ENCODE measurements at places on chromosomes 6 and 20. TPM values are rescaled to one million over a fixed set of nuclear protein-coding genes. Genes with fewer than 3 reads are reported as not detected.

DNA sequence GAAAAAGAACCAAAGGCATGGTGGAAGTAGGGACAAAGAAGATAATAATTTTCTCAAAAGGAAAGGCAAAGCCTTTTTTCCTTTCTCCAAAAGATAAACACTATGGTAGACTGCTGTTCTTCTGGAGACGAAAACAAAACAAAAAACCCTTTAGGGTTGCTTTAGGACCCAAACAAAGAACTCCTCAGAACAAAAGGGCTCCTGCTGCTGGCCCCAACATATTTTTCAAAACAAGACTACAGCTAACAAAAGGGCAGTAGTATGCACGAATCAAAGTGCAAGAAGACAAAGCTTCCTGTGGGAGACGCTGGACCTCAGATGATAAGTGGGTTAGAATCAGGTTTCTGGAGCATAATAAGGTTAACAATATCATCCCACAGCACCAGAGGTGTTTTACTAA, 15.8 kb downstream of the NCOA5 start:
- peaks cover 8% of the 10 kb centered on the region for H3K4me1 ChIP-seq
- no peaks in the 10 kb centered on the region for H3K27me3 ChIP-seq
- no peak overlapping the region for H3K4me3 ChIP-seq
- no peaks in the 10 kb centered on the region for H3K36me3 ChIP-seq
- H3K27ac ChIP-seq = no peak overlapping the region

DNA sequence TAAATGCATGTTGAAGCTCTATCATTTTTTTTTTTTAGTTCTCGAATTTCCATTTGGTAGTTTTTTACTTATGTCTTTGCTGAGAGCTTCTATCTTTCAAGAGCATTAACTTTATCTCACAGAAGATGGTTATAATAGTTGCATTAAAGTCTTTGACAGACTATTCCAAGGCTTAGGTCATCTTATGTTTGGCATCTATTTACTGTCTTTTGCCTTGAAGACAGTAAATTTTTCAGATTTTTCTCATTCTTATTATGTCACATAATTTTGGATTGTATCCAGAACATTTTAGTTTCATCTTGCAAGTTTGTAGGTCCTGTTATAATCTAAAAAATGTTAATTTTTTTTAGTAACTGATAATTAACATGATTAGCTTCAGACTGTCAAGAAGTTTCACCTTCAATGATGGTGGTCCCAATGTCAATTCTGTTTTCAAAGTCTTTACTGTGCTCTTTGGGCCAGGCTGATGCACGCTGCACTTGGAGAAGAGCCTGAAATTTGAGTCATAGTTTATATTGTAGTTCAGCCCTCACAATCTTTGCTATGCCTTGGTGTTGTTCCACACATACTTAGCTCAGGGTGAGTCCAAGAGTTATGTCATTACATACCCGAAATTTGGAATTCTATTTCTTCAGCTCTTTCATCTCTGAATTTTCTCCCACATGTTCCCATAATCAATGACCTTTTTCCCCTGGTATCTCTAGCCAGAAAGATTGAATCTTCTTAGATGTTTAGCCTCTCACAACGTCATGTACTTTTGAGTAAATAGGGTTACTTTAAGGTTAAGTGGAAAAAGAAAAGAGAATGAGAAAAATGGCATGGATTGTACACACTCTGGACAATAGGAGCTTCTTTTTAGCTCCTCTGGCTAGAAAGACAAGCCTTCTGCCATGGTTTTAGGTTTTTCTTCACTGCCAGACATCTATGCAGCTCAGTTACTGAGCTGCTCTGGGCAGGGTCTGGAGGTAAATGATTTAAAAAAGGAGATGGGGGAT, 110.3 kb upstream of the BTBD3 start:
- no peak overlapping the region for H3K4me3 ChIP-seq
- no peaks in the 10 kb centered on the region for H3K4me1 ChIP-seq
- H3K27ac ChIP-seq = no peak overlapping the region
- no peaks in the 10 kb centered on the region for H3K27me3 ChIP-seq

- H3K36me3 ChIP-seq = no peaks in the 10 kb centered on the region
- H3K4me1 ChIP-seq = no peaks in the 10 kb centered on the region
- no peak overlapping the region for H3K4me3 ChIP-seq
- no peaks in the 10 kb centered on the region for H3K27me3 ChIP-seq
- H3K27ac ChIP-seq = no peak overlapping the region
Measured at GRCh38 chr6:92069781-92070180, 1349.6 kb downstream of the EPHA7 start.

DNA sequence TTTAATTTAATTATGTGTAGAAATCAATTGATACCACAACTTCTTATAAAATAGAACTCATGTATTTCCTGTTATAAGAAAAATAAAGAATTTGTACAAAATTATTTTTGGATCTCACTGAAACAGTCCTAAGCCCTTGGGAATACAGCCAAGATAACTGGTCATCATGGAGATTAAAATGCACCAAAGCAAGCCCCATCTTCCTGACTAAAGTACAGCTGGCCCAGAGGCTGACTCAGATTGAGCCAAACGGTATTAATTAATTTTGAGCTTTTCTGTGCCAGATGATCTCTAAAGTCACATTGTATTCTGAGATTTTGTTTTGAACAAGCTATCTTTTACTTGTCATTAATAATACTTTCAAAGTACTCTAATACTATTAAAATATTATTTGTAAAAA, 978.5 kb downstream of the TBC1D32 start:
- H3K36me3 ChIP-seq = no peaks in the 10 kb centered on the region
- DNase-seq = no peak
- H3K4me3 ChIP-seq = no peak overlapping the region
- H3K27ac ChIP-seq = no peak overlapping the region
- H3K27me3 ChIP-seq = no peaks in the 10 kb centered on the region
- H3K4me1 ChIP-seq = no peaks in the 10 kb centered on the region

DNA sequence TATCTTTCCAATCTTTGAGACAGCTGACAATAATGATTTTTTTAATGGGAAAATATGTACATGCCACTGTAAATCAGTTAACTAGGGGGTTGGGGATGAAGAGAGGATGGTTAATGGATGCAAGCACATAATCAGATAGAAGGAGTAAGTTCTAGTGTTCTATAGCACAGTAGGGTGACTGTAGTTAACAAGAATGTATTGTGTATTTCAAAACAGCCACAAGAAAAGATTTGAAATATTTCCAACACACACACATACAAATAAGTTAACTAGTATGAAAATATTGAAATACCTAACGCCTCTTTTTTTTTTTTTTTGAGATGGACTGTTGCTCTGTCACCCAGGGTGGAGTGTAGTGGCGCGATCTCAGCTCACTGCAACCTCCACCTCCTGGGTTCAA, 153.4 kb upstream of the SALL4 start:
- no peak overlapping the region for H3K27ac ChIP-seq
- no peaks in the 10 kb centered on the region for H3K27me3 ChIP-seq
- no peak for DNase-seq
- no peak overlapping the region for H3K4me3 ChIP-seq

- no peak overlapping the region for H3K27ac ChIP-seq
- no peak for DNase-seq
- H3K4me3 ChIP-seq = no peak overlapping the region
- H3K36me3 ChIP-seq = no peaks in the 10 kb centered on the region
Measured at GRCh38 chr6:49892280-49892679, 25.9 kb upstream of the CRISP1 start.

DNA sequence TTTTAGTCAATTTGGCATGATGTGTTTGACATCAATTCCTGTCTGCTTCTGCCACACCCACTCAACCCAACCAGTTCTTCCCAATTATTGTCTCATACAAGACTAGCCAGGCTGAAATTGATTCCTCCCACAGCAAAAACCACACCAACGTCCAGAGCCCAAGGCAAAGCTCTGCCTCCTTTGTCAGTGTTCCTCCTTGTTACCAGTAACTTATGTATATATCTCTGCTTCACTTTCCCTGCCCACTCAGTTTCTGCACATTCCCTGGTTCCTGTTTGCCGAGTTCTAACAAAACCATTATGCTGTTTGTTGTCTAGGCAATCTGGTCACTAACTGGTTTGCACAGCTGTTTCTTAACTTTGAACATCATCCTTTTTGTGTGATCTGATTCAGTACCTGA, 547.9 kb upstream of the PTCHD4 start:
- no peak overlapping the region for H3K27ac ChIP-seq
- H3K27me3 ChIP-seq = no peaks in the 10 kb centered on the region
- no peaks in the 10 kb centered on the region for H3K4me1 ChIP-seq
- H3K36me3 ChIP-seq = no peaks in the 10 kb centered on the region
- no peak overlapping the region for H3K4me3 ChIP-seq
- DNase-seq = no peak

DNA sequence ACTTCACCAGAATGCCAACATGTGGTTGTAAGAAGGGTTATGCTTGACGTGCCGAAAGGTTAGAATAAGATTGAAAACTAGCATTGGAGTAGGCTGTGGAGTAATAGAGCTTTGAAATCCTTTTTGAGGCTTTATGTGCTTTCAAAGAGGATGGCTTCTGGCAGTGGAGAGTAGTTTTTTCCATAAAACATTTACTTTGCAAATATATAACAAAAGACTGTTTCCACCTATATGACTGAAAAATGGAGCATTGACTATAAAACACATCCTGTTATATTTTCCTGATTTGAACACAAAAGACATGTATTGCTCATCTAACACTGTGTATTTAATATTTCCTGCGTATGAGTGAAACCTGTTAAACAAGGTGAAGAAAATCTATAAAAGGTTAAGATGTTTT, 38.8 kb downstream of the ZFAND3 start:
- no peak overlapping the region for H3K27ac ChIP-seq
- no peak overlapping the region for H3K4me3 ChIP-seq
- peaks cover 3% of the 10 kb centered on the region for H3K4me1 ChIP-seq
- H3K27me3 ChIP-seq = no peaks in the 10 kb centered on the region
- H3K36me3 ChIP-seq = no peaks in the 10 kb centered on the region

GRCh38 chr6:166360243-166361076, 18.1 kb upstream of the SFT2D1 start:
- H3K36me3 ChIP-seq = no peaks in the 10 kb centered on the region
- no peaks in the 10 kb centered on the region for H3K4me1 ChIP-seq
- no peak overlapping the region for H3K27ac ChIP-seq
- DNase-seq = no peak
- no peak overlapping the region for H3K4me3 ChIP-seq

Gene TBXT
- total RNA-seq = not detected

Gene MPIG6B
- total RNA-seq = not detected

Gene FHL5
- 25.3 TPM for total RNA-seq

Gene FAM83B
- 0.10 TPM for total RNA-seq

Gene ELOVL2
- 0.12 TPM for total RNA-seq

Gene TRIM26
- total RNA-seq = 34.7 TPM

Gene E2F1
- 2.3 TPM for total RNA-seq
